ENCODE measurements at places on chromosomes 5 and 9. TPM values are rescaled to one million over a fixed set of nuclear protein-coding genes. Genes with fewer than 3 reads are reported as not detected.

DNA sequence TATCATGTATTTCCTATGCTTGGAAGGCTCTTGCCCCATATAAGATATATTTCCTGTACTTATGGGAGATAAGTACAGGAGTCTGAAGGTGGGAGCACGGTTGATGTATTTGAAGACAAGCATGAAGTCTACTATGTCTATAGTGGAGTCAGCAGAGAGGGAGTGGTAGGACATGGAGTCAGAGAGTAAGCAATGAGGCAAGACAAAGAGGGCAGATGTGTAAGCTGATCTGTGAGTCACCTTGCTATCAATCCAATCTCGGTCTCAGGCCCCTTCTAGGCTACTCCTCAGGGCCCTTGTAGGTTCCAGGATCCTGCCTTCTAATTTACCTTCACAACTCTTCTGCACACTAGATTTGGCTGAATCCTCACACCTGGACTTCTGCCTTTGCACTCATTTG, 105.5 kb downstream of the MACIR start:
- no peak for DNase-seq

Gene WDR31
- 3.1 TPM for total RNA-seq

Gene TLX3
- total RNA-seq: 6.5 TPM

Gene ITGA1
- 20.2 TPM for total RNA-seq

Gene FGFR4
- total RNA-seq: 291 TPM

DNA sequence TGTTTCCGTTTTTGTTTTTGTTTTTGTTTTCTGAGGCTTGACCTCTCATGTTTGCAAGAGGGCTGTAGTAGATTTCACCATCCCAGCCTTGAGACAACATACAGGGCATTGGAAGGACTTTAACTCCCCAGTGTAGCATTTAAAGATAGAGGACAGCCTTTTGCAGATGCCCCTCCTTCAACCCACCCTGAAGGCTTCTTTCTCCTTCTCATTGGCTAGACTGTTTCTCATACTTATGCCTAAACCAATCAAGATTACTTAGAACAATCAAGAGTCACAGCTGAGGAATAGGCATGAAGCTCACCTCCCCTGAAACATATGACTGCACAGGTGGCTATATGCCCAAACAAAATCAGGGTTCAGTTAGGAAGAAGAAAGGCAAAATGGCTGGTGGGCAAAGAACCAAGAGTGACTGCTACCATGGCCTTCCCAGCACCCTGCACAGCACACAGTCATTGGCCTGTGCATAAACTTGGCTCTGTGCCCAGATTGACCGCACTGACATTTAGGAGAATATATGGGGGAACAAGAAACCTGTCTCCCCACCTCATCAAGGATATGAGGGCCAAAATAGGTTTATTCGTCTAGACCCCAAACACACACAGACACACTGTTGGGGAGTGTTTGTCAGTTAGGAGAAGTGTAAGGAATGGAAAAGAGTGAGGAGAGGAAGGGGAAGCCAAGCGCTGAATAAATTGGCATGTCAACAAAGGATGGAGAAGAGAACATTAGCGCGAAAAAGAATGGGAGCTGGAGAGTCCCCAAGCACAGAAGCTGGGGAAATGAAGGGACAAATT, 137.3 kb upstream of the RANBP3L start:
- no peak for DNase-seq

Gene GCNT4
- total RNA-seq: 4.5 TPM

Gene SOX30
- 0.09 TPM for total RNA-seq

Gene OTP
- not detected for total RNA-seq

GRCh38 chr5:94243612-94244011, 374.8 kb downstream of the KIAA0825 start:
- DNase-seq: no peak

DNA sequence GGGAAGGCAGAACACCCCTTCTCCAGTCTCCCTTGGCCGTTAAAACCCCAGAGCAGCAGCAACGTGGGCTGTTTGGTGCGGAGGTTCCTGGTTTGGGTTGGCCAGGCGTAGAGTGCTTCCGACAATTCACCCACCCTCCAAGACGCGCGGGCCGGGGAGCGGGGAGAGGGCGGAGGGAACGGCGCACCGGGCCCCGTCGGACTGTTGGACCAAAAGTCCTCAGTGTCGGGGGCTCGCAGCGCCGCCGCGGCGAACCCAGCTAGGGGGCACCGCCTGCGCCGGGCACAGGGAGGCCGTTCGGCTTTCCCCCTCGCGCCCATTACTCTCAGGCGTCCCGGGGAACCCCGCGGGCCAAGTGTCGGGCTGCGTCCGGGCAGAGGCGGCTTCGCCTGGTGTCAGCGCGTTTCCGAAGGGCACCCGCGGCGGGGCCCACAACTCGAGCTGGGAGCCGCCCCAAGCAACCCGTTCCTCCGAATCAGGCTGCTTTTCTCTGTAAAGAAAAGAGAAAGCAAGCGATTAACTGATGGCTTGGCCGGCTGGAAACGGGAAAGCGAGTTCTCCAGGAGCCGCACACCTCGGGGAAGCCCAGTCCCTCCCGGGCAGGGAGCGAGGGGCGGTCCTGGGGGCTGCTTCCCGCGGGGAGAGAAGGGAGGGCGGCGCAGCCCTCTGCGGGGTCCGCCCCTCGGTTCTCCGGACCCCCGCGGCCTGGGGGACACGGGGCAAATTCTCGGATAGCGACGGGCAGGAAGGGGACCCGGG, 145.5 kb downstream of the ERCC6L2 start:
- peak; percentile 4 for DNase-seq

Gene PFN3
- total RNA-seq: not detected

DNA sequence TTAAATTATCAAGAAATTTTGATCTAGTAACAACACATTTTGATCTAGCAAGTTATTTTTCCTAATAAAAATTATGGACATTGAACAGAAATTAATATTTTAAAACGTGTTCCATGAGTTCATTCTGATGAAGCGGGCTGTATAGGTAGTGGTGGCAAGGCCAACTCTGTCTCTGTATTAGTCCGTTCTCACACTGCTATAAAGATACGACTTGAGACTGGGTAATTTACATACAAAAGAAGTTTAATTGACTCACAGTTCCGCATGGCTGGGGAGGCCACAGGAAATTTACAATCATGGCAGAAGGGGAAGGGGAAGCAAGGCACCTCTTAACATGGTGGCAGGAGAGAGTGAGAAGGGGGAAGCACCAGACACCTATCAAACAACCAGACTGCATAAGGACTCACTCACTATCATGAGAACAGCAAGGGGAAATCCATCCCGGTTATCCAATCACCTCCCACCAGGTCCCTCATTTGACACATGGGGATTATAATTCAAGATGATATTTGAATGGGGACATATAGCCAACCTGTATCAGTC, 61.2 kb downstream of the TMEM232 start:
- no peak for DNase-seq

DNA sequence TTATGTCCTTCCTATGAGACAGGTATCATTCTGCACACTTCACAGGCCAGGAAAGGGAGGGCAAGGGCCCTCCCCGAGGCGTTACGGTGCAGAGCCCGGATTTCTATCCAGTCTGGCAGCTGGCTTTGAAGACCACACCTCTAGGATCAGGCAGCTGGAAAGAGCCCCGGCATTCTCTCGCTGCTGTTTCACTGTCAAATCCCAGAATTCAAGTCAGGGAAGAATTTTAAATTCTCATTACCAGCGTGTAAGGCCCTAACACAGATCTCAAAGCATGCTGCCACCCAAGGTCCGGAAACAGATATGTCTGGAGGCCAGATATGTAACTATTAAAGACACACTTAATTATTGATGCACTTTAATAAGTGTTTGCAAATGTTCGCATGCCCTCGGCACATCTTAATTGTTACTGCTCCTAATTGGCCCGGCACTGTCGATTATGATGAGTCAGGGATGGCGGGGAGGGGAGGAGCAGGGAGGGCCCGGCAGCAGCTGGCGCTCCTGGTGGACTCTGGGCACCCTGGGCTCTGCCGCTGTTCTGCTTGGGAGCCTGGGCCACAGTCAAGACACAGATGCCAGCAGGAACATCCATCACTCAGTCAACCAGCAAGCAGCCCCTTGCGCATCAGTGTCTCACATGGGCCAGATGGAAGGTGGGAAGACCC, 76.3 kb upstream of the BARHL1 start:
- no peak for DNase-seq

Gene FOXD4L3
- 1.2 TPM for total RNA-seq

Gene CBY3
- total RNA-seq: not detected

Gene LCN12
- 3.8 TPM for total RNA-seq

DNA sequence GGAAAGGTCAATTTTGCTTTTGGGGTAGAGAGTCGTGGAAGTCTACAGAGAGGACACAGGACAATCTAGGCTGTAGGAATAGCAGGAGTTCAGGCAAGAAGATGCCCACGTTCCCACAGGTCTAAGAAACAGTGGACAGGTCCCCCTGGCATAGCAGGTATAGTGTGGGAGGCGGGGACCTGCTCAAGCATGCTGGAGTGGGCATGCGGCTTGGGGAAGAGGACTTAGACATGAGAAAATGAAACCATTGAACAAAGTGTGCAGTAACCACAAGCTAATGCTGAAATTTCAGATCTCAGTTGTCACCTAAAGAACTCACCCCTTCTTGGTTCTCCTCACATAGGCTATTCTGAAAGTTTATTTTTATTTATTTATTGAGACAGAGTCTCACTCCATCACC, 142.8 kb upstream of the EFNA5 start:
- no peak for DNase-seq

DNA sequence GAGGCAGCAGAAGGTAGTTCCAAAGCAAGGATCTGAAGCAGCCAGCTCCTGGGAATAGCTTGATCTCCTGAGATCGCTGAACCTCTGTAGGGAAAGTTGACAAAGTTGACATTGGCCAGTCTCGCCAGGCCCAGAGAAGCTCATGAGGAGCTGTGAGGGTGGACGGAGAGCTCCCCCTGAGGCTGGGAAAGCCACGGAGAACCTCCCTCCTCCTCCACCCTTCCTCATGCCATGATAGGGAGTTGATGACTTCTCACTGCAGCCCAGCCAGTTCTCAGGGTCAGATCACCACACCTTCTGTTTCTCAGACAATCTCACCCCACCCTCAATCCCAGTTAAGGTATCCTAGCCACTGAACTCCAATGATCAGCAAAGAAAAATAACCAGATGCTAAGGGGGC, 30.4 kb upstream of the KCNV2 start:
- no peak for DNase-seq

DNA sequence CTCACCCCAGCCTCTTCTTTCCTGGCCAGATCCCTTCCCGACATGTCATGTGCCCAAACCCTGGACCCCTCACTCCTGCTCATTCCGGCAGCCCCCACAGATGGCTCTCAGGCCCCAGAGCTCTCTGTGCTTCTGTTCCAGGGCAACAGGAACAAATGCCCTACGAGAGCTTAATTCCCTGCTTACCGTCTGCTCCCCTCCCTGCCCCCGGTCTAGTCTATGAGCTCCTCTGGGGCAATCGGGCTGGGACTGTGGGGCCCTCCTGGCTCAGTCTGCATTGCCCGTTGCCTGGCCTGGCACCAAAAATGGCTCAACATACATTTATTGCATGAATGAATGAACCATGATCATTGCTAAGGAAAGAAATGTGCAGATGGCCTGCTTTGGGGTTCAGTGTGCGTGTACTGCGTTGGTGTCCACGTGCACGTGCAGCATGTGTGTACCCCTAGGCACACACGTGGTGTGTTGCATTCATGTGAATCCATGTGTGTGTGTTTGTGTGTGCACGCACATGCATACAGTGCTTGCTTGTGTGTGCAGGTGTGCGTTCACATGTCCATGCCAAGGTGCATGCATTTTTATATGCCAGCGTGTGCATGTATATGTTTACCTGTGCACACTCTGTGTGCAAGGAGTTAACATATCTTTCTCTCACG, 201.2 kb upstream of the IER5L start:
- no peak for DNase-seq

Gene HSPB3
- total RNA-seq: not detected

DNA sequence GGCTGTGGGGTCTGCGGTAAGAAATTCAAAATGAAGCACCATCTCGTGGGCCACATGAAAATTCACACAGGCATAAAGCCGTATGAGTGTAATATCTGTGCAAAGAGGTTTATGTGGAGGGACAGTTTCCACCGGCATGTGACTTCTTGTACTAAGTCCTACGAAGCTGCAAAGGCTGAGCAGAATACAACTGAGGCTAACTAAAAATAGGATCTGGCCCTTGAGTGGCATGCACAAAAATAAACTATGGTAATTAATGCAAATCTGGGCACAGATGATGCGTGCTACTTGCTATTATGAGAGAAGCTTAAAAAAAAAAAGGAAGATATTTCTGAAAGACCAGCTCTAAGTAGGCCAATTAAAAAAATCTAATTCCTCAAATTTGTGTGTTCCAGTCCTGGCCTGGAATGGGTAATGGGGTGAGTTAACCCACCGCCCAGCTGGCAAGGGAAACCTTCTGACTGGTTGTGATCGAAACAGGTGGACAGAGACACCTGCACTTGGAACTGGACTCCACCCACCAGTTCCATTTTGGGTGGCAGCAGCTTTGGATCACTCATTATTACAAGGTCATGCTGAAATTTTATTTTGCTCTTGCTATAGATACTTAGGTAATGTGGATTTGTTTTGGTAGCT, 26.6 kb upstream of the ZBTB34 start:
- no peak for DNase-seq

Gene ABLIM3
- 70.9 TPM for total RNA-seq

DNA sequence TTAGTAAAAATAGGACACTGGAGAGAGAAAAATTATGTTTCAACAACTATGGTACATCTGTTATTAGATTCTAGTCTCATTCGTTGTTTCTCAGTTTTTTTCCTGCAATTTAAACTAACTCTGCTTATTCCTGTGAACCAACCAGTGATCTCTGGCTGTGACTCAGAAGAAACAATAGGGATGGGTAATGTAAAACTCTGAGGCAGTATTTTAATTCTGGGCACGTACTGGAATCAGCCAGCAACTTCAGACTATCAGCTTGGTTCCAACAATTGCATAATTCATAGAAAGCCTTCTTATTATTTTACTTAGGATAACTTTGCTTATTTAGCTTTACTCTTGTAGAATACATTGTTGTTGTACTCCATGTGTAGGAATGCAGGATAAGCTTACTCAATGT, 28.8 kb downstream of the MLLT3 start:
- no peak for DNase-seq

GRCh38 chr9:114154600-114155102, 686 bp upstream of the COL27A1 start:
- no peak for DNase-seq

GRCh38 chr9:124284940-124285441, 27.2 kb downstream of the NEK6 start:
- DNase-seq: no peak

- no peak for DNase-seq
Observed at GRCh38 chr5:173324115-173325001, 3.9 kb downstream of the STC2 start.

- no peak for DNase-seq
Observed at GRCh38 chr5:93039888-93040287, 541.1 kb downstream of the NR2F1-AS1 start.

- no peak for DNase-seq
Observed at GRCh38 chr5:102283102-102283797, 12.8 kb downstream of the SLCO4C1 start.

Gene ACTBL2
- total RNA-seq: 0.45 TPM

Data from Calu3 (cell line).